Lung (tissue), 17 donors: ENCODE measurements at places on chromosomes 13 and 19.

DNA sequence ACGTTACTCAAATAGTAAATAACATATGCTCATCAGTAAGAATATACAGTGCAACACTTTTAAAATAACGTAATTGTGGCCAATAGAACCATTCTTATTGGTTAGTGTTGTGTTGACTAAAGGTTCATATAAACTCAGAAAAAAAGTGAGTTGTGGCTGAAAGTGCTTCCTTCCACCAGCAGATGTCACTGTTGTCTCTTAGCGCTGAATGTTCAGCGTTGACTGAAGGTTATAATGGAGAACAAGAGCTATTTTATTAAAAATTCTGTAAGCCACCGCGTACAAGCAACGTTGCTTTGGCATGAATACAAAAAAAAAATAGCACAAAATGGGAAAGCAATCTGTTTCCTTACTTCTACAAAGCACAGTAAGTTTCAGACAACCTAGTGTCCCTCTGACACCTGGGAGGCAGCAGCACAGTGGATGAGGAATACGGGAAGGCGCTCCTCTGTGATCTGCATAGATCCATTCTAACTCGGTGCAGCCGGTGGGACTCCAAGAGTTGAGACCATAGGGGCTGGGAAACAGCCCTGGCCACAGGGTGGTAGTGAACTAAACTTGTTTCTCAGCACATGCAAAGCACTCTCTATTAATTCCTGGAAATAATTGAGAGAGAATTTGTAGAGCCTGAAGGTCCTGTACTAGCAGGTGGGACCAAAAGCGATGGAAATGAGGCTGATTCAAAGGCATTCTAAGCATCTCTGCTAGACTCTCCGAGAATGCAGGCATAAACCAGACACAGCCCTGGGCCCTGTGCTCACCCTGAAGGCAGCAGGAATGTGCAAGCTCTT, 23.9 kb upstream of the OXGR1 start:
- DNase-seq: peak; percentile 79

DNA sequence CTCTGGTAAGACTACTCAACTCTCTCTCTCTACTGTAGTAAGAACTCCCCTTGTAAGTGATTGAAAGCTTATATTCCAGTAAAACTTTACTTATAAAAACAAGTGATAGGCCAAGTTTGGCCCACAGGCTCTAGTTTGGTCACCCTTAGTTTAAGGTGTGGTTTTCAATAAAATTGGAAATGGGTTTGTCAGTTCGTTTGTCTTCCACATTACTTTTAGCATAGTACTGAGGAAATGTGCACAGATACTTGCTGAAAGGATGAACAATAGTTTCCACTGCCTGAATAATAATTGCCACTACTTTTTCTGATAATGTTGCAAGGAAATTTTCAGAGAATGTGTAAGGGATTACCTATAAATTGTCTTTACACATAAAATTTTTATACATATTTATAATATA, 54.5 kb downstream of the LMO7 start:
- no peak for DNase-seq

DNA sequence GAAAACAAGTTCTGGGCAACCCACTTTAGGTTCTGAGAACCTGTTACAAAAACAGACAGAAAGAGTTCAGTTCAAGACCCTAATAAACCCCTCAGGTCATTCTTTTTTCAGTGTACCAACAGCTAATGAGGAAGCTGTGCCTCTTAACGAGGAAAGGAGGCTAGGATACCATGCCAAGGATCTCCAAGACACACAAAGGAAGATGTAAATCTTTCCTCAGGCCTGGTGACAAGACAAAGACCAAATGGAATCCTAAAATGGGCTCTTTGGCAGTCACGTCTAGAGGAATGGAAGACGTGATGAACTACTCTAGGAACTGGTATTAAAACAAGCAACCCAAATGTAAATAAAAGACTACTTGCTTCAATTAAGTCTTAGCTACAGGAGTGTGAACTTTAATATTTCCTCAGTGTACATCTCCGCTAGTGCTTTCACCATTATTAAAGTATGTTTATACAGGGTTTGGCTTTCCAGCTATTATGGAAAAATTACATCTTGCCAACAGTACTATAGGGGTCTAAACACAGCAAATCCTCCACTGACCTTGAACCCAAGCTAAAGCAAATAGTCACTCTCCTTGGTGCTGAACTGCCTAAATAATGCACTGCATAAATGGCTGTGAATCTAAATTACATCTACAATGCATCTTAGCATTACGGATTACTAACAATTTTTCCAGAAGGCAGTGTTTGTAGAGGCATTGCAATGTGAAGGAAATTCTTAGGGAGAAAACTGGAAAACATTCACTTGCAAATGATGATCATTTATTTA, 42.3 kb downstream of the ENOX1 start:
- DNase-seq: no peak

- peak; percentile 37 for DNase-seq
Observed at GRCh38 chr13:94711561-94712286, 621 bp downstream of the SOX21 start.

- DNase-seq: peak; percentile 71
Observed at GRCh38 chr19:5880604-5881078, 10.3 kb upstream of the FUT5 start.
